Activated naive CD8-positive, alpha-beta T cell treated with anti-CD3 and anti-CD28 coated beads, Interleukin-2, amount 10 ng/mL, durations not matched to agents 7 days and 5 days (primary cell): ENCODE measurements at places on chromosomes 2 and 18.

DNA sequence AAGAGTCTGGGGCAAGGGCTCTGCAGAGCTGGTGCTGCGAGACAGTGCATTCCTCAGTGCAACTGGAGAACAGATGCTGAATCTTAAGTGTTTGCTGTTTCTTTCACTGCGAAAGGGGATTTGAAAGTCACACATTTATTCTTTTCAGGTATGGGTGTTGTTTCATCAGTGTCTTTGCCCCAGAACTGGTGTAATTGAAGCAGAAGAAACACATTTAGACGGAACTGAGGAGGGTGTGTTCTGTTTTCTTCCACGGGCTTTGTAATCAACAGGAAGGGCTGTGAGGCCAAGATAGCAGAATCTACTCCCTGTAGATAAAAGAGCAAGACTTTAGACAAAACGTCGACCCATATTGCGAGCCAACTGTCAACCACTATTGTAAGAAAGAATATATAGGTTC is 151.9 kb downstream of the EPHA4 start:
- no peak for DNase-seq

DNA sequence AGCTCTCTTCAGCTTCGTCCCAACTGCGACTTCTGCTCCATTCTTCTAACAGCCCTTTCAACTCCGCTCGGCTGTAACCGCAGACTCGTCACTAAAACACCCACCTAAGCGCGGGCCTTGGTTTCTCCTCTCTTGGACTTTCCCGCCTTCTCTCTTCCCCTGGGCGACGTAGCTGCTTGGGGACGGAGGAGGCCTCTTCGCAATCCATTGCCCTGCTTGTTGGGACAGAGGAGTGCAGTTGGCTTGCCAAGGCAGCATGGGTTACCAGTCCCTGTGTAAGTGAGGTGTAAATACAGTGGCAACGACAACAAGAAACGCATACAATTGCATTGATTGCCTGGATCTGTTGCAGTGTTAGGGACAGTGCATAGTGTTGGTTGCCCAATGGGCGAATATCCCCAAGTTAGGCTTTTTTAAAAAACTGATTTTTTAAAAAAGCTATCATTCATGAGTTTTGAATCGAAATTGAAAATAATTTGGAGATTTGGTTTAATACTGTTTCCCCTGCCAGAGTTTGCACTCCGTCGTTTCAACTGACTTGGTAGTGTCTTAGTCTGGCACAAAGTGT is 484 bp upstream of the DARS1 start:
- DNase-seq = no peak

- no peak for DNase-seq
Measured at GRCh38 chr2:149858216-149858615, 270.6 kb upstream of the MMADHC start.

DNA sequence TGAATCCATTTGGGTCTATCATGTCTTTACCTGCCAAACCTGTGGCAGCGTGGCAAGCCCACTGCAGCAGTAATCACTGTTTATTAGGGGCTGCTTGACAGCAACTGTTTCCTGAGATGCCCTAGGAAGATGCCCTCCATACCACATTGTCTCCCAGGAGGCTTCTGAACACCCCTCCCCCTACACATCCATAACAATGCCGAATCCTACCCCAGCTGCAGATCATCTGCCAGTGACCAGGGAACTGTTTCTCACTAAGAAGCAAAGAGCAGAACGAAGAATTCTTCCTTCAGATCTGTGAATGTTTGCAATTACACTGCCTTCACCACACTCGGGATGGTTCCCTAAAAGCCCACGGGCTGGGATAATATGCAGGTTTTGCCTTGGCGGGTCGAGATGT is 127.8 kb downstream of the VIT start:
- DNase-seq = no peak

- DNase-seq = no peak
Measured at GRCh38 chr18:34697891-34698290, 12.2 kb upstream of the DTNA start.

GRCh38 chr2:115129536-115129935 is 687.1 kb downstream of the DPP10 start:
- no peak for DNase-seq
